ENCODE measurements at places on chromosomes 13 and 19. TPM values are rescaled to one million over a fixed set of nuclear protein-coding genes. Genes with fewer than 3 reads are reported as not detected.

DNA sequence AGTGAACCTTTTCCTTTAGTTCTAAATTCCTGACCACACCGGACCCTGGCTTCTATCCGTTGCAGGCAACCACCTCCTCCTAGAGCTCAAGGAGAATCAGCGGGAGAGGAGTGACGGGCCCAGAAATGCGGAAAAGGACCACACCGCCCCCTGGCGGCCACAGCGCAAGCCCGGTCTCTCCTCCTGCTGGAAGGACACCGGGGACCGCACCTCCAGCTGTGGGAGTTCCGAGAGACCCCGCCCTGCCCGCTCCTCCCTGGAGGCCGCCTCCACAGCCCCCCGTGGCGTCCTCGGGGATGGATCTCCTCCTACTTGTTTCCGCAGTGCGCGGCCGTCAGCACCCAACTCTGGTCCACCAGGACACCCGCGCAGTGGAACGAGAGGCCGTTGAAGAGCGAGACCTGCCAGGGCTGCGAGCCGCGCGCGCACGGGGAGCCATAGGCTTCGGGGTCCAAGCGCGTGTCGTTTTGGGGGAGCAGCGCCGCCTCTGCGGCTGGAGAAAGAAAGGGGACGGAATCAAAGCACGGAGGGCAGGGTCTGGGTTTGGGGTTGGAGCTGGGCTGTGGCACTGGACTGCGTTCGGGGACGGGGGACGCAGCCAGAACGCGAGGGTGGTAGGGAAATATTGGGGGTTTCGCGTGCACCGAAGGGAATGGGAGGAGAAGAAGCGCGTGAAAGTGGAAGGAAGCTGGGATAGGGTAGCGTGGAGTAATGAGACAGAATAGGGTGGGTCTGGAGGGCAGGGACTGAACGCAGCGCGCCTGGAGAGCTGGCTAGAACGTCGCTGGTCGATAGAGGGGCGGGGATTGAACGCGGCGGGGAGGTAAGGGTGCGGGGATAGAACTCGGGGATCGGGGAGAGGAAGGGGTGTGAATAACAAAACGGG, 2.5 kb downstream of the KLK10 start:
- DNase-seq = peak; percentile 51

Gene CYP2S1
- 0.84 TPM for total RNA-seq

- DNase-seq = peak; percentile 65
Measured at GRCh38 chr13:73059460-73060250, 850 bp downstream of the KLF5 start.

DNA sequence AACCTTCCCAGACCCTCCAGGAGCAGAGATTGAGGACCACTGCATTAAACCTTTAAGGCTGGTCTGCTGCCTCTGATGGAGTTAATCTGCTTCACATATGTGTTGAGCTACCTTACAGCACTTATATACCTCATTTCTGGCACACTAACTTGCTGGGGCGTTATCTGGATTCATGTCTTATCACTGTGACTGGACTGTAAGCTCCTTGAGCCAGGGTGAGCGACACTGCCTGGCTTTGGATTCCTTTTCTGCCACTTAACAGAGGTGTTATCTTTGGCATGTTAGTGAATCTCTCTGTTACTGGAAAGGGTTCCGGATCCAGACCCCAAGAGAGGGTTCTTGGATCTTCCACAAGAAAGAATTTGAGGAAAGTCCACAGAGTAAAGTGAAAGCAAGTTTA, 69.8 kb upstream of the RGCC start:
- no peak for DNase-seq

DNA sequence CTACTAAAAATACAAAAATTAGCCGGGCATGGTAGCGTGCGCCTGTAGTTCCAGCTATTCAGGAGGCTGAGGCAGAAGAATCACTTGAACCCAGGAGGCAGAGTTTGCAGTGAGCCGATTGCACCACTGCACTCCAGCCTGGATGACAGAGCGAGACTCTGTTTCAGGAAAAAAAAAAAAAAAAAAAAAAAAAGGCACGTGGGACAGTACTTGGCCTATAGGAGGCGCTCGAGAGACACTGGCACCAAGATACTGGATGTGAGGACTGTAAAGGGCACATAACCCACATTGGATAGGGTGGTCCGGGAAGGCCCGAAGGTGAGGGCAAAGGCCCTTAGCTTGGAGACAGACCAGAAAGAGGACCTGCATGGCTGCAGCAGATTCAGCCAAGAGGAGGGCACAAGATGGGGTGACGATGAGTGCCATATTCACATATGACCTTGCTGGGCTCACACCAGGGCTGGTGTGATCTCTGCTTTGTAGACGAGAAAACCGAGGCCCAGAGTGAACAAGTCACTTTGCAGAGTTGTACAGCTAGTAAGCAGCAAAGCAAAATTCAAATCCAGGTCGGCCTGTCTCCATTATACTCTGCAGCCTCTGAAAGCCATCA, 89.4 kb downstream of the DPF1 start:
- DNase-seq = peak; percentile 63

Gene SYT3
- total RNA-seq = 0.11 TPM

Gene SYT5
- not detected for total RNA-seq

Gene CYP4F2
- total RNA-seq = not detected

Gene SHISA7
- total RNA-seq = not detected

Gene HPN
- 0.09 TPM for total RNA-seq

GRCh38 chr19:10503002-10503789, at the start of gene KEAP1:
KEAP1 (minus strand) TSS chr19:10503356; CDS start chr19:10500033, 3,323 bp downstream.
- DNase-seq = peak; percentile 58

Gene RASIP1
- 0.73 TPM for total RNA-seq

GRCh38 chr13:32056316-32056715, 24.7 kb downstream of the FRY start:
- DNase-seq = no peak

GRCh38 chr19:19687090-19687489, 18.5 kb downstream of the ZNF101 start:
- no peak for DNase-seq

- DNase-seq = peak; percentile 24
Measured at GRCh38 chr13:48828962-48829411, 146.7 kb upstream of the FNDC3A start.

DNA sequence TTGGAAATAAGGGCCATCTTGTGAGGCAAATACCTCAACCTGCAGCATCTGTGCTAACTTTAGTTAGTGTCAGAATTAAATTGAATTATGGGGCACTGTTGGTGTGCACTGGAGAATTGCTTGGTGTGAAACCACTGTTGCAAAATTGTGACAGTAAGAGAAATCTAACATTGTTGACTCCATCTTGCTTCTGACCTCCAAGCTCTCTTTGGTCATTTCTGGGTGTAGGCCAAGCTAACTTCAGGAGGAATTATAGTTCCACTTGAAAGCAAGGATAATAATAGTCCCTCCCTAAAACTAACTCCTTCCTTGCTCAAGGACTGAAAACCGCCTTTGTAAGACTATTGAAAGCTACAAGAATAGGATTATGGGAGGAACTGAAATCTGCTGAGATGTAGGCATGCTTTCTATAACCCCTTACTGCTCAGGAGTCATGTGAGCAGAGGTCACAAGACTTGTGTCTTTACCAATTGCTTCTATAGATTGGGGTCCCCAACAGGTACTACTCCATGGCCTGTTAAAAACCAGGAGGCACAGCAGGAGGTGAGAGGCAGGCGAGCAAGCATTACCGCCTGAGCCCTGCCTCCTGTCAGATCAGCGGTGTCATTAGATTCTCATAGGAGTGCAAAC, 24.9 kb upstream of the GAS6 start:
- DNase-seq = no peak

DNA sequence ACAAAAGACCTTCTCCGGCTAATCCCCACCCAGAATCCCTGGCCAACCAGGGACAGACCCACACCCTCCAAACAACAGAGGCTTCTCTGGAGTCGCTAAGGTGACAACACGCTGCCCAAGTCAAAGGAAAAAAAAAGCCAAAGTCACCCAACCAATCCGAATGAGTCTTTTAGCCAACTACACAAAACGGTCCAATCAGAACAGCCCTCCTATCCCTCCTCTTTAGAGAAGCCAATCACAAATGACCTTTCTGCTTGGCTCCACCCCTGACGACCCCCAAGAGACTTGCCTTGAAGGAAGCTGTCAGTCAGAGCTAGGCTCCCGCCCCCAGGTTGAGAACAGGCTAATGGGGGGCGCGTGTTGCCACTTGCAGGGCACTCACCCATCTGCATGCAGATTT, 6.6 kb upstream of the FBXW9 start:
- peak; percentile 44 for DNase-seq

All from activated CD4-positive, alpha-beta T cell treated with anti-CD3 and anti-CD28 coated beads for 36 hours (primary cell).